ENCODE measurements at places on chromosomes 12 and 14. TPM values are rescaled to one million over a fixed set of nuclear protein-coding genes. Genes with fewer than 3 reads are reported as not detected.

GRCh38 chr12:10941916-10942607 lies 3.0 kb upstream of the TAS2R14 start:
- DNase-seq: peak; percentile 28

DNA sequence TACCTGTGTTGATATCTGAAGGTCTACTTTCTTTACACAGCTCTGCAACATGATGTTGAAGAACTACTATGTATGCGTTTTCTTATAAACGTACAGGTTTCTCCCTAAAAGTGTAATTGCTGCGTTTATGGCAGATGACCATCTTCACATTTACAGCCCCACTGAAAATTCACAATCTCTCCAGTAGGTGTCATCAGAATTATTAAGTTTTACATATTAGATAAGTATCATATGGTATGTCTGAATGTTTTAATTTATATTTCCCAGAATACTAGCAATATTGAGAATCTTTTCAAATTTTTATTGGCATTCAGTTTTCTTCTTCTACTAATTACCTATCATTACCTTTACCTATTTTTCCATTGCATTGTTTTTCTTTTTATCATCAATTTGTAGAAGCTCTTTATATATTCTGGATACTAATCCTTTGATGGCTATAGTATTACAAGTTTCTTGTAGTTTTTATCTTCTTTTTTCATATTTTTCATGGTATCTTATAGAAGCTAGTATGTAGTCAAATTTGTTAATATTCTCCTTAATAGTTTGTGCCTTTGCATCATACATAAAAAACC lies 123.5 kb downstream of the CAPZA3 start:
- DNase-seq: peak; percentile 29

GRCh38 chr14:66380143-66380542 lies 106.0 kb upstream of the CCDC196 start:
- no peak for DNase-seq

The CATSPERB gene
- not detected for total RNA-seq

The RNASE1 gene
- total RNA-seq: not detected
